ENCODE measurements at places on chromosomes 3 and 15. TPM values are rescaled to one million over a fixed set of nuclear protein-coding genes. Genes with fewer than 3 reads are reported as not detected.

DNA sequence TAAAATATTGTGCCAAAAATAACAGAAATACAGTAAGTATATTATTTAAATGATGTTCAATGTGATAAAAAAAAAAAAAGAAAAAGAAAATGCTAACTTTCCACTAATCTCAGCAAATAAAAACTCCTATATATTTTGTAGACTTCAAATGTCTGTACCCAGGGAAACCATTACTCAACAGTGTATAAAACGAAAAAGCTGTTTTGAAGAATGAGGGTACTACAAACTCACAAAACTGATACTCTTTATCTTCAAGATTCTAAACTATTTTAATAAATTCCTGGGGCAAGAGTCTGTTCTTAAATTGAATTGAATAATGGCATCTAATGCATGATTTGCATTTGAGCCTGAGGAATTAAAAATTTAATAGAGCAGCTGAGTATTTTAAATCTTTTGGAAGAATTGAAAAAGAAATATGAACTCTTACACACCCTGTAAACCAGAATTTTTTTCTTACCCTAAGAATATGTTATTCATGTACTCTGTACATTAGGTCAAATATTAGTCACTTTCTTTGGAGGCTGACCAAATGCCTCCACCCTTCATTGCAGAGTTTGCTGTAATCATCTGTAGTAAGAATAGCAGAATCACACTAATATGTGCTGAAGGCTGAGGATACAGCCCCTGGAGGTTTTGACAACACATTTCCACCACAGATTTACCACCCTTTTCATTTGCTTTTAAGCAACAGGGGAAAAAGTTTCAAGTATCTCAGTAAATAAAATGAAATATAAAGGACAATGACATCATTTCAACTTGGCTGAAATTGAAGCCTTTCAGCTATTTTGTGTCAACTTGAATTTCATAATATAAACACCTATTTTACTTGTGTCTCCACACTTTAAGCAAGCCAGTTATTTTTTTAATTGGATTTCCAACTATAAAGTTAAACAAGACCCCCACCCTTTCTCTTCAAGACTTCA, 79.7 kb downstream of the FBN1 start:
- no peak overlapping the region for H3K27ac ChIP-seq
- H3K4me1 ChIP-seq = no peaks in the 10 kb centered on the region
- DNase-seq = no peak
- no peak overlapping the region for H3K4me3 ChIP-seq

GRCh38 chr3:43769885-43770425, 79.2 kb downstream of the ABHD5 start:
- H3K36me3 ChIP-seq = peaks cover 11% of the 10 kb centered on the region
- H3K27ac ChIP-seq = peak overlapping the region; percentile 65
- no peak for DNase-seq

DNA sequence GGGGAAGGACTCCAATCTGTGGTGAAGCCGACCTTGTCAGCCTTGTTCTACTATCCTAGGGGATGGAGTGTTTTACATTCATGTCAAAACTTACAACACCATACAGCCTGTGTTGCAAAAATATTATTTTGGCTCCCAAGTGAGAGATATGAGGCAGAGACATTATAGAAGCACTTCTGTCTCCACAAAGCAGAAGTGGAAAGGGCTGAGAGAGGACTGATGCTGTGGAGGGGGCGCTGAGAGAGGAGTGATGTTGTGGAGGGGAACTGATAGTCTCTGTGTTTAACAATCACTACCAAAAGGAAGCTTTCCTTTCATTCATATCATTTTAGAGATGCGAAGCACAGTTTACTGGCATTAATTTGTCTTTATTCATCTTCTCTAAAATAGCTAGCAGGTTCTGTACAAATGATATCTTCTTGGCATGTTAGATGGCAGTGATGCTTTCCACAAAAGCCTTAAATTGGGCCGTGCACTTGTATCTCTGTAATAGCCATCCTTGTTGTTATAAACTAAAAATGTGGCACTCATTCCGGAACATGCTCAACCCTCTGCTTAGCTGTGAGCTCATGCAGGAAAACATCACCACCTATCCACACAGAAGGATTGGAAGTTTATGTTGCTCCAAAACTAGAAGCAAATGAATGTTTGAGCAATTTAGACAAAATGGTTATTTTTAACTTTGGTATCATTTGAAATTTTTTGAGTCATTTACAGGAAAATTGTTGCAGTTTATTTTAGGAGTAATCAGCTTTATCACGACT, 134.6 kb upstream of the TP63 start:
- peaks cover 6% of the 10 kb centered on the region for H3K4me1 ChIP-seq
- H3K36me3 ChIP-seq = peaks cover 4% of the 10 kb centered on the region
- no peaks in the 10 kb centered on the region for H3K27me3 ChIP-seq
- no peak overlapping the region for H3K4me3 ChIP-seq
- no peak overlapping the region for H3K27ac ChIP-seq

DNA sequence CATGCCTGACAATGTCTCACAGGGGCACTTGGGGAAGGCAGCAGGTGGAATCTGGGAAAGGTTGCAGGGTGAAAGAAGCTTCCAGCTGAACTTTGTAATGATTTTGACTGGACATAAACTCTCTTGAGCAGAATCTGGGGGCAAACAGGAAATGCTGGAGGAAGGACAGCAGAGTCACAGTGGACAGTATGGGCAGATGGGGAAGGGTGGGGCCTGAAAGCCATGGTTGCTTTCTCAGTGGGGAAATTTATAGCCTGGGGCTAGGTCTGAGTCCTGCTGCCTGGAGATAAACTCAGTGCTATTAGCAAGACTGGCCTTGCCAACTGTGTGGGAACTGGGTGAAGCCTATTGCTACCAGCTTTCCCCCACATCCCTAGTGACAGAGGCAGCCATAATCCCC, 203.2 kb downstream of the OSBPL10 start:
- no peak overlapping the region for H3K27ac ChIP-seq
- H3K4me3 ChIP-seq = no peak overlapping the region
- H3K4me1 ChIP-seq = no peaks in the 10 kb centered on the region
- no peaks in the 10 kb centered on the region for H3K36me3 ChIP-seq

- no peak overlapping the region for H3K27ac ChIP-seq
- H3K36me3 ChIP-seq = peaks cover 12% of the 10 kb centered on the region
- no peaks in the 10 kb centered on the region for H3K27me3 ChIP-seq
- no peak overlapping the region for H3K4me3 ChIP-seq
- peaks cover 22% of the 10 kb centered on the region for H3K4me1 ChIP-seq
Observed at GRCh38 chr3:194329583-194329965, 21.6 kb downstream of the CPN2 start.

- no peaks in the 10 kb centered on the region for H3K4me1 ChIP-seq
- H3K27ac ChIP-seq = peak overlapping the region; percentile 15
- H3K4me3 ChIP-seq = no peak overlapping the region
- H3K36me3 ChIP-seq = peaks cover 31% of the 10 kb centered on the region
Observed at GRCh38 chr3:170089862-170090600, 52.2 kb downstream of the GPR160 start.

DNA sequence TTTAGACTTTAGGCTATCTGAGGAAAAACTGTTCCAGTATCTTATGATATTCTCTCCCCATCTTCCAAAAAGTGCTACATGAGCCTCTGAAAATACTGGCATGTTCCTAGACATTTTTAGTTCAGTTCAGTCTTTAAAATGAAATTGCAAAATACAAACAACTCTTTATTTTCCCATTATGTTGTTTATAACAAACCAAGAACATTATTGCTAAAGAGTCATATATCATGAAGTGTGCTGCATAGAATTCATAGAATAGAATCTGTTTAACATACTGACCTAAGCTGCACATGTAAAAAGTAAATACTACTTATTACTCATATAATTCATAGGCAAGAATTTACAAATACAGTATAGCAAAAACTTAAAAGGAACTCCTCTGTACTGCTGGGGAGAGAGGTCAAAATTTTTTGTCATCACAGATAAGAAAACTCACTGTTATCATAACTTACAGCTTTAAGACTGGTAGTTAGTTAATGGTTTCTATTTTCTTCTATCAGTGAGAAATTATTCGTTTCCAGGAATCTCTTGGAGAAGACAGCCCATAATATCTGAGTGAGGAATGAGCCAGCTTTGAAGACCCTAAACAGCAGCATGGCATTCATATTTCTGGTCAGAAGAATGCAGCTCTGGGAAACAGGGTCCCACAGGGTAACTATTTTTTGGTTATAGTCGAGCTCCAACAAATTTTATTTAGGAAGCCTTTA, 32.2 kb downstream of the FILIP1L start:
- DNase-seq = no peak
- H3K27me3 ChIP-seq = no peaks in the 10 kb centered on the region

DNA sequence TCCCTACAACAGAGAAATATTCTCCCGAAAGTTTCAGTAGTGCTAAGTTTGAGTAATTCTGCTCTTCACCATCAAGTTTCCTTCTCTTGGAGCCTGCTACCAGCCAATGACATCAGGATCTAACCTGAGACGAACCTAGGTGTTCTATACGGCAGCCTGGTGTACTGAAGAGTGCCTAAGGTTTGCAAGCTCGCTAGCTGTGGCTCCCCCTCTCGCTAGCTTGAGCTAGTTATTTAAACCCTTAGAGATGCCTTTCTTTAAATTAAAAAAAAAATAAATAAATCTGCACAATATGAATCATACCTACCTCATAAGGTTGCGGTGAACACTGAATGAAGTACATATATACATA, 1.4 kb upstream of the COL8A1 start:
- H3K27me3 ChIP-seq = no peaks in the 10 kb centered on the region
- no peak for DNase-seq
- peak overlapping the region; percentile 81 for H3K4me3 ChIP-seq
- H3K4me1 ChIP-seq = peaks cover 46% of the 10 kb centered on the region
- peak overlapping the region; percentile 48 for H3K27ac ChIP-seq

GRCh38 chr15:82751308-82751707, 41.6 kb upstream of the AP3B2 start:
- H3K4me3 ChIP-seq = peak overlapping the region; percentile 85
- peaks cover 18% of the 10 kb centered on the region for H3K4me1 ChIP-seq
- H3K36me3 ChIP-seq = peaks cover 49% of the 10 kb centered on the region
- peak overlapping the region; percentile 83 for H3K27ac ChIP-seq

- no peaks in the 10 kb centered on the region for H3K36me3 ChIP-seq
- no peak overlapping the region for H3K27ac ChIP-seq
- no peak overlapping the region for H3K4me3 ChIP-seq
- H3K4me1 ChIP-seq = no peaks in the 10 kb centered on the region
- DNase-seq = peak; percentile 4
Observed at GRCh38 chr3:112979244-112979832, 4.4 kb upstream of the CD200R1 start.

TTLL13 gene
- total RNA-seq = 0.29 TPM

ECT2 gene
- 170 TPM for total RNA-seq

CNTN4 gene
- total RNA-seq = 1.6 TPM

Measured in Calu3 (cell line).